Mucosa of gallbladder (tissue), 1 donor: ENCODE measurements at places on chromosomes 4 and X. TPM values are rescaled to one million over a fixed set of nuclear protein-coding genes. Genes with fewer than 3 reads are reported as not detected.
A peak's percentile ranks its signal among the peaks of the same experiment; 100 is the strongest.

- DNase-seq: no peak
Observed at GRCh38 chr4:108965472-108966076, 202.7 kb upstream of the ETNPPL start.

DNA sequence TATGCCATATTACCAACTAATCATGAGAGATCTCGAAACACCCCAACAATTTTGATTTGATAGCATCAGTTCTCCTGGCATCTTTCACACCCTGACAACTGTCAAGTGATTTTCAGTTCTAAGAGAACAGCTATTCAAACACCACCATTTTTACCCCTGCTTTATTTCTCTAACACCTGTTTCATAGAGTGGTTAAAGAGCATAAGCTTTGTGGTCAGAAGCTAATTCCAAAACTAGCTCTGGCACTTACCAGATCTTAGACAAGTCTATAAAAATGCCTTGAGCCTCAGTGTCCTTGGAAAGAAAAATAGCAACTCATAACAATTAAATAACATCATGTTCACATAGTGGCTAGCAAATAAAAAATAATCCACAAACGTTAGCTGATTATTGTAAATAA, 17.9 kb downstream of the PPA2 start:
- DNase-seq: no peak

DNA sequence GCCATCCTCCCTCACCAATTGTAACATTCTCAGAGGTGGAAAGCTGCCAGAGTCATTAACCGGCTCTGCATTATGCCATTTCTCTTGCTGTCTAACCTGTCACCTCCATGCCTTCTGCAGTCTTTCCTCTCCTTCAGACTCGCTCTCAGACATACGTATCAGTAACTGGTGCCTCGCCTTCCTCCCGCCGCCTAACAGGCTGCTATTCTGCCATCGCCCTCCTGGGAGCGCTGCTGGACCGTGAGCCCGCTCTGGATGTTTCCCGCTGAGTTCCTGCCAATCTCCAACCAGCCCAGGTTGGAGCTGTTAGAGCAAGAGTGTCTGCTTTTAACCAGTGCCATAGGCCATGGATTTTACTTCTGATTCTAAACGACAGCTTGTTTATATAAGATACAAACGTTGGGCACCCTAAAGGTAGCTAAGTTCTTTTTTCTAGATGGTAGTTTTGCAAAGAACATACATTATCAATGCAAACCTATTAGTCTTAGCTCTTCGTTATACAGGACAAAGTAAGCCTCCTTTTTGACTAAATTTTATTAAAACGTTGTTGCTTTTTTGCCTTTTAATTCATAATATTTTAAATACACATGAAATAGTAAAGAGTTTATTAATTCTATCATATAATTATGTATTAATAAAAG, 59.5 kb upstream of the NEIL3 start:
- DNase-seq: peak; percentile 67

DNA sequence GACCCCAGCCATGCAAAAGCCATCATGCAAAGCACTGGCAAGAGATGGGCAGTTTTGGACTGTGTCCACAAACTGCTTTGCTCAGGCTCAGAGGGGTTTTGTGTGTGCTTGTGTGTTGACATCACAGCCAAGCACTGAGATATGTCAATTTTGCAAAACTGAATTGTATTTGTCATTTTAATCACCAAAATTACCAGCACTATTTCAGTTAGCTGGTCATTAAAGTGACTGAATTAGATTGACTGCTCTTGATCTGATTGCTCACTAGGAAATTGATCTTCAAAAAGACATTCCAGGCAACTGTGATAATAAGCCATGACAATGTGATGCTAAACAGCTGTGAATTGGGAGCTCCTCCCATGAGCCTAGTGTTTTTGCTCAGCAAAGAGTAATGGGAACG, 337.3 kb upstream of the GNPDA2 start:
- no peak for DNase-seq

Gene SMARCA5
- 49.5 TPM for total RNA-seq

Gene SORCS2
- total RNA-seq: 1.7 TPM

Gene TXK
- 0.86 TPM for total RNA-seq

Gene GPR119
- total RNA-seq: not detected
